ENCODE measurements at places on chromosomes 3 and 15.

DNA sequence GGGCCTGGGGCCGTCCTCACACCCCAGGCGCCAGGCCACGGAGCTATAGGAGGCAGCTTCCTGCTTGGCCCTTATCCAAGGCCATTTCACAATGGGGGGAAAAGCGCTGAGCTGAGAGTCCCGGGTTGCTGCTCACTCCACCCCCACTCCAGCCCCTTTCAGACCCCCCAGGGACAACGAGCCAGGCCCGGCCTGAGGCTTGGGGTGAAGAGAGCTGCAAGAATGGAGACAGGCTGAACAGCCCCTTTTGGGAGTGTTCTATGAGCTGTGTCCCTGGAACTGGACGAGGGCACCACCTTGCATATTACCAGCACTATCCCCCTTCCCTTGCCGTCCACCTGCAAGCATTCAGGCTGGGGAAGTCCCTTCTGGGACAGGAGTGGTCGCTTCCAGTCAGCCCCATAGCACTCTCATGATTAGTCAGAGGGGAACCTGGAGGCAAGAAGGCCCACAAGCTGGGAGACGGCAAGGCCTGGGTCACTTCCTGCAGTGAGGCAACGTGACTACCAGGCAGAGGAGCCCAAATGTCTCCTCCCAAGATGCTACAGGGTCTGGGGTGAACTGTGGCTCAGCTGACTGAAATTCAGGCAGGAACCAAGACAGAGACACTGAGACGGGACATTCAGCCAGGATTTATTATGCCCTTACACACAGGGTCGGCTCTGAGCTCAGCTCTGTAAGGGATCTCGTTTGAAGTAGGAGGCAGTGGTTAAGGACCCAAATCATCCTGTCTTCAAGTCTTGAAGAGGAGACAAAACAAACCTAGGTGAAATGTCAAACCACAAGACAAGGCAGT lies 8.6 kb upstream of the SRP14 start:
- DNase-seq: peak; percentile 87

- no peak for DNase-seq
These were observed 651 bp downstream of the PLSCR2 start for GRCh38 chr3:146468671-146469149.

DNA sequence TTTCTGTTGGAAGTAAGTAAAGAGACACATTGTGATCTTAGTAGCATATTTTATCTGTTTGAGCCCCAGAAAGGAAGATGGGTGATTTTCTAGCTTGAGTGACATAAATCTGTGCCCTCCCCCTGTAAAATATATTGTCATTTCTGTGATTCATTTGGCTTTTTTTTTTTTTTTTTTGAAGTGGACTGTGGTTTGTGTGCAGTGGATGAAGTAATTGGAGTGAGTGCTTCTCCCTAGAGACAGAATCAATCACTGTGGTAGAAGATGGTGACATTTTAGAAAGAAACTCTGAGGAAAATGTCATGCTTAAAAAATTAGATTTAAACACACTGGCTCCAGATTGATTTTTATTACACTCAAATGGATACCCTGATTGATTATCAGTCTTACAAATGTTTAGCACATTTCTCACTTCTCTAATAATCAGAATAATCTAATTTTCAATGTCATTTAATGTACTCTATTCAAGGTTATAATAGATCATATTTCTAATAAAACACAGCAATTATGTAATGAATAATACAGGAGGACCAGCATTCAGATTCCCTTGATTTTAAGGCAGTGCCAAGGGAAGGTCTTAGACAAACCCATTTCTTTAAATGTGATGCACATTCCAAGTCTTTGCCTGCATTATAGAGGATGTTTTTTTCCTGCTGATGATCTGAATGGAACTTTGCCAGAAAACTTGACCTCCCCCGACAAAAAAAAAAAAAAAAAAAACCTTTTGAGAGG lies 116.6 kb downstream of the TOP2B start:
- DNase-seq: no peak

DNA sequence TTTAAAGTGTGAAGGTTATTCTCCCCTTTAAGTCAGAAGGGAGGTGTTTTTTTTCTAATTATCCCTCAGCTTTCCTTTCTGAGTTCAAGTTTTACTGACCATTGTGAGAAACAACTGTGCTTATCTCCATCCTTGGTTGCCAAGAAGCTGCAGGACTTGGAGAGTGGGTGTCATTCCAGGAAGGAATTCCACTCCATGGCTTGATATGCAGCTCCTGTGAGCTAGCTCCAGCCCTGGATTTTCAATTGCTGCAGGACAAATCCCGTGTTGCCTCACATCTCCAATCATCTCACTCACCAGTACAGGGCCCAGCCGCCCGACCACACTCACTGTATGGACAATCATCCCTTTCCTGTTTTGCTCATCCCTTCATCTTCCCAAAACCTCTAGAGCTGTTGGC lies 122.5 kb downstream of the IGSF11 start:
- DNase-seq: no peak

GRCh38 chr15:85440451-85440850 lies 60.0 kb downstream of the AKAP13 start:
- DNase-seq: no peak

DNA sequence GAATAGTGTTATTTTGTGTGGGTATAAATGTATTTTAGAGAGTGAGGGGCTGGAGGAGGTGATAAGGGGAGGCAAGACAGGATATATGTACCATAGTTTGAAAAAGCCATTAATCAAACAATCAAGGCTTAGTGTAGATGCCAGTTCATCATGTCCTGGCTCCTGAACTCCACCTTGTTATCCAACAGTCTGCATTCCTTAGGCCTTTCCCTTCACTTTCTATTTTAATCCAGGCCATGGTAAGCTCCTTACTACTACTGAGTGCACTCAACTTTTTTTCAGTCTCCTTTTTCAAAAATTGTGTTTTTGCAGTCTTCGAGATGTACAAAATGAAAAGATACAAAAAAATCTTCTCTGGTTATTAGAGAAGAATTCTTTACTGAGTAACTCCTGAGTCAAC lies 700.5 kb upstream of the NAALADL2 start:
- DNase-seq: no peak

- DNase-seq: no peak
These were observed 611.7 kb downstream of the ZIC1 start for GRCh38 chr3:148020861-148021260.

DNA sequence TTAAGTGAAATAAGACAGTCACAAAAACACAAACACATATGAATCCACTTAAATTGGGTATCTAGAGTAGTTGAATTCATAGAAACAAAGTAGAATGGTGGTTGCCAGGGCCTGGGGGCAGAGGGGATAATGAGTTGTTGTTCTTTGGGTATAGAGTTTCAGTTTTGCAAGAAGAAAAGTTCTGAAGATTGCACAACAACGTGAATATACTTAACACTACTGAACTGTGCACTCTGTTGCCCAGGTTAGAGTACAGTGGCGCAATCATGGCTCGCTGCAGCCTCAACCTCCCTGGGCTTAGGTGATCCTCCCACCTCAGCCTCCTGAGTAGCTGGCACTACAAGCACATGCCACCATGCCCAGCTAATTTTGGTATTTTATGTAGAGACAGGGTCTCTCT lies 14.9 kb downstream of the GRAMD2A start:
- DNase-seq: no peak

GRCh38 chr3:71998995-71999673 lies 214.2 kb upstream of the PROK2 start:
- DNase-seq: no peak

DNA sequence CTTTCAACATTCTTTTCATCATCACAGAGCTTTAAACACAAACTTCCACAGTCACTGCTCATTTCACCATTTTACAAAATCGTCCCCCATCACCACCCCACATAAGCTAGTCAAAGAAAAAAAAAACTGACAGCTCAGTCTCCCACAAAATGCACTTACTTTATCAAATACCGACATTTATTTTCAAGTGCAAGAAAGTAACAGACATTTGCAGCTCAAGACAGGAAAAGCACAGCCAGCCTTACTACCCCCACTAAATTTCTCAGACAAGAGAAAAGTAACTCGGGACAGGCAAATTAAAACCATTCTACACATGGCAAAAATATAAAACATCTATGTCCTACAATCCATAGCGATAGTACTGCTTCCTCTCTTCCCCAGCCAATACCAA lies 402.4 kb downstream of the SHQ1 start:
- no peak for DNase-seq

GRCh38 chr15:66429546-66429945 lies 42.8 kb downstream of the MAP2K1 start:
- DNase-seq: peak; percentile 14

- no peak for DNase-seq
These were observed 459.7 kb upstream of the ZNF717 start for GRCh38 chr3:76245073-76245472.

DNA sequence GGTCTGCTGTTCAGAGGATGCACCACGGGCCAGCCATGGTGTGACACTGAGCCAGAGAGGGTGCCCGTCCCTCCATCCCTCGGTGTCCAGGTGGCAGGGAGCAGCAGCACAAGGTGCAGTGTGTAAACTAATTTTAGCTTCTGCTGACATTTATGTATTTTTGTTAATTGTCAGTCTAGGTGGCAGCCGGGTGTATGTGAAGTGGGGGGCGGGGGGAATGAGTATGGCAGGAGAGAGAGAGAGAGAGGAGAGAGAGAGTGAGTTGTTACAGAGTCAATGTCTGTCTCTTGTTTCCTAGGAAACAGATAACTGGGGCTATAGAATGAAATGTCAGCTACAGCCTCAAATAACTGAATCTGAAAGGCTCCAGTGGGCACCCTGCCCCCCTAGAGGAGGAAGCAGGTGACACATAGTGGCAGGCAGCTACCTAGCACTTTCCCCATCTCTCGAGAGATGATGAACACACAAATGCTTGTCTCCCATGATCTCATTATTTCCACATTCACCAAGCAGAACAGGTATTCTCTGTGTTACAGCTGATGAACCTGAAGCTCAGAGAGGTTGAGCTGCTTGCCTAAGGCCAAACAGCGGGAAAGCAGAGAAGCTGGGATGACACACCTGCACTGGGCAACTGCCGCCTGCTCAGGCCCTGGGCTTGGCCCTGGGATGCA lies 24.7 kb downstream of the RASGRF1 start:
- no peak for DNase-seq

DNA sequence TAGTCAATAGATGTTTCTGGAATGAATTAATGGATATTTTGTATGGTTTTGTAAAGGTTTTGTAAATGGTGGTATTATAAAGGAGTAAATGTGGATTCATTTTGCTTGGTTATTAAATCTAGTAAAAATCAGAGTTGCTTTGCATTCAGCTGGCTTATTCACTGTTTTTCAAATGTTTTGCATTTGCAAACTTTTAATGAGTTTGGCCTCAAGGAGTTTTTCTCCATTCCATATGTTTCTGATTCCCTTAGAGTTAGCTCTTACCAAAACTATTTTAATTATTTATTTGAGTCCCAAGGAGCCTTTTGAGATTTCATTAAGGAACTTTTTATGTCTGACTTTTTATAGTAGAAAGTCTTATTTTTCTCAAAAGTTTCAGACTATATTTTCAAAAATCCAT lies 992.2 kb downstream of the DIPK2A start:
- DNase-seq: no peak

DNA sequence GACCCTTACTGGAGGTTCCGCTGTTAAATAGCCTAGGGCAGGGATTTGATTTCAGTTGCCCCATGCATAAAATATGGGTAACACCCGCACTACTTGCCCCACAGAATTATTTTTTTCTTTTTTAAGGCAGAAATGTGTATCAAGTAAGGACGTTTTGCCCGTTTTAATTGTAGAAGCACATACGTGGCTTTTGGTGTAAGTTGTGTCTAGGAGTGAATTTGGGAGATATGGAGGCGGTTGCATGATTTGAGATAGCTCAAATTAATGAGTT lies 636 bp upstream of the LRRC58 start:
- no peak for DNase-seq

GRCh38 chr3:157094751-157095480 lies 65.0 kb downstream of the CCNL1 start:
- no peak for DNase-seq

DNA sequence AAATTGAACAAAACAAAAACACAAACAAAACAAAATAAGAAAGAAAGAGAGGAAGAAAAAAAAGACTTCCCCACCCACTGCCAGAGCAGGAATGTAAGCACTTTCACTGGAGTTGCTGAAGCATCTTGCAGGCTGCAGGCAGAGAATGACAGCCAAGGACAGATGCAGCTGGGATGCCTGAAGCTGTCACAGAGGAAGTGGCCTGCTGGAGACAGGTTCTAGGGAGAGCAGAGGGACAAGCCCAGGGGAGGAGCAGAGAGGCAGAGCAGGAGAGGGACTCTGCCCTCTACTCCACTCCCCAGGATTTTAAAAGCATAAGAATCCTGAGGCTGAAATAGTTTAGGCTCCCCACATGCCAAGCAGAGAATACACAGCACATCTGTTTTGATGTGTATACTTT lies 326.2 kb downstream of the TUSC7 start:
- peak; percentile 54 for DNase-seq

DNA sequence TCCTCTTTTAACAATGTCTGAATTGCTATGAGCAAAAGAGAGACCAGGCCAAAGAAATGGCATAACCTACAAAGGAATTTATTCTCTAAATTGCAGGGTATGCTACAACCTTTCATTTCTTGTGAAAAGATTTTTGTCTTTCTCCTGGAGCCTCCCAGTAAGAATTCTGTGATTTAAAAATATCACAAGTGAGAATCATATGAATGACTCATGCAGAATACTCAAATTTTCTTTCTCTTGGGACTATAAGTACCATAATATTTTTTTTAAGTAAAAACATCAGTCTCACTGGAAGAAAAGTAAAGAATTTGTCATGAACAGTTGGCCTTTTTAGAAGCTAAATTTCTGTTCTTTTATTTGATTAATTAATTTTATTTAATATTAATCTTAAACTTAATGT lies 26.3 kb downstream of the SYNPR start:
- DNase-seq: no peak

DNA sequence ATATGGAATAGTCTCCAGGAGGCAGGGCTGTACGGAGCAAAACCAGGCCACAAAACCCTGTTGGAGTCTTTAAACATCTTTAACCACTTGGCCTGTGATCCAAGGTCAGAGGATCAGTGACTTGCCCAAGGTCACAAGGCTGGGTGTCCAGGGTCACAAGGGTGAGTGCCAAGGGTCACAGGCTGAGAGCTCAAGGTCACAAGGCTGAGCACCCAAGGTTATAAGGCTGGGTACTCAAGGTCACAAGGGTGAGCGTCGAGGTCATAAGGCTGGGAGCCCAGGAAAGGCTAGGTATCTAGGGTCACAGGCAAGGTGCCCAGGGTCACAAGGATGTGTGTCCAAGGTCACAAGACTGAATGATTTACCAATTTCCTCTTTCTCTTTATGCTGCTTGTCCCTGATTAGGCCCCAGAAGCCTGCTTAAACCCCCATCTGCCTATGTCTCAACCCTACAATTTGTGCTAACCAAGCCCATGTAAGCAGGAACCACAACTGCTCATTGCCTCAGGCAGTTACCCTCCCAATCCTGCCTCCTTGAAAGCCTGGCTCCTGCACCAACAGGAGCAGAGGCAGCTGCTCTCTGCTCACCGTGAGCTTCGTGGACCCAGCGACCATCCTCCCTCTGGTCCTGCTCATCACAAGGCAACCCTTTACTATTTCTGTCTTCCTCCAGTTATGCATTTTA lies 51.5 kb downstream of the MGLL start:
- DNase-seq: peak; percentile 89

DNA sequence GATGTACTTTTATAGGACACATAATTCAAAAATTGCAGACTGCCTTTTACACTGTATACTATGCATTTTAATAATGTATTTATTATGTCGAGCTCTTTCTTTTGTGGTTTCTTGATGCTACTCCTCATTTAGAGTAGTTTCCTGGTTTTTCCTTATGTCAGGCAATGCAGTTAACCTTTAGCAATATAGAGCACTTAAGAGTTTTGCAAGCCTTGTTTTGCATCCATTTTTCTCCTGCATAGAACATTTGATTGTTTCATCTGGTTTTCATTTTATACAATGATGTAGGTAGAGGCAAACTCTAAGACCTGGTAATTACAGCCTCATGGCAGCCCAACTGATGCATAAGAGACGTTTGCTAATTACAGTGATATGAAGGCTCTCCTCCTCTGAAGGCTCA lies 86.3 kb downstream of the PDZRN3 start:
- no peak for DNase-seq
